ENCODE measurements at places on chromosomes 5 and 9. TPM values are rescaled to one million over a fixed set of nuclear protein-coding genes. Genes with fewer than 3 reads are reported as not detected.

DNA sequence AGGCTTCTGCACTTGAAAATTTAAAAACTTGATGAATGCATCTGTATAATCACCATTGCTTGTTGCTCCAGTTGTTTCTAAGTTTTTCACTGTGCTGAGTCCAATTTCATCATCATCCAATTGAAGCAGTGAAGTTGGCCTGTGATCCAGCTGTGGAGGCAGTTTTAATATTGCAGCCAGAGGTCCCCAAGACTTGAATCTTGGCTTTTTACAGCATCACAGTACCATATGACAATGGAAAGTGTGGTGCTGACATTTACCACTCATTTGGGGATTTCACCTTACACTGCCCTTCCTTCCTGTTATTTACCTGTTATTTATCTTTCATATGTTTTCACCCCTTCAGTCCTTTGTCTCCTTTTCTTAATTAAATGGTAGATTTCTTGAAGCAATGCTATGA lies 76.2 kb upstream of the SPIN1 start:
- DNase-seq = no peak

DNA sequence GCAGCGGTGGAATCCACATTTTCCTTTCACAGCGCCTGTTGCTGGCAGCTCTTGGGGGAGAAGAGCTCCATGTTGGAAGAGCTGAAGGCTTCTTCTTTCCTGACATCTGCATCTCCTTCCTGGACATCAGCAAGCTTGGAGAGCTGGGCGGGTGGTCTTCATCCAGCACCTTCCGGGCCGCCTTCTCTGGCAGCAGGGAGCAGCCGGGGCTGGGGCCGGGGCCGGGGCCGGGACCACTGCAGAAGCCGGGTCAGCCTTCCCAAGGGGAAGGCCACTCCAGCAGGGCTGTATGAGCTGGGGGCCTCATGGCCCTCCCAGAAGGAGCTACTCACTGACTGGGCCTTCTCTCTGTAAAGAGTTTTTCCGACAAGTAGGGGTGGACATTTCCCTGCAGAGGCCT lies 787.5 kb downstream of the TLE4 start:
- DNase-seq = no peak

- DNase-seq = peak; percentile 64
Observed at GRCh38 chr5:159341906-159342310, 11.6 kb upstream of the IL12B start.

DNA sequence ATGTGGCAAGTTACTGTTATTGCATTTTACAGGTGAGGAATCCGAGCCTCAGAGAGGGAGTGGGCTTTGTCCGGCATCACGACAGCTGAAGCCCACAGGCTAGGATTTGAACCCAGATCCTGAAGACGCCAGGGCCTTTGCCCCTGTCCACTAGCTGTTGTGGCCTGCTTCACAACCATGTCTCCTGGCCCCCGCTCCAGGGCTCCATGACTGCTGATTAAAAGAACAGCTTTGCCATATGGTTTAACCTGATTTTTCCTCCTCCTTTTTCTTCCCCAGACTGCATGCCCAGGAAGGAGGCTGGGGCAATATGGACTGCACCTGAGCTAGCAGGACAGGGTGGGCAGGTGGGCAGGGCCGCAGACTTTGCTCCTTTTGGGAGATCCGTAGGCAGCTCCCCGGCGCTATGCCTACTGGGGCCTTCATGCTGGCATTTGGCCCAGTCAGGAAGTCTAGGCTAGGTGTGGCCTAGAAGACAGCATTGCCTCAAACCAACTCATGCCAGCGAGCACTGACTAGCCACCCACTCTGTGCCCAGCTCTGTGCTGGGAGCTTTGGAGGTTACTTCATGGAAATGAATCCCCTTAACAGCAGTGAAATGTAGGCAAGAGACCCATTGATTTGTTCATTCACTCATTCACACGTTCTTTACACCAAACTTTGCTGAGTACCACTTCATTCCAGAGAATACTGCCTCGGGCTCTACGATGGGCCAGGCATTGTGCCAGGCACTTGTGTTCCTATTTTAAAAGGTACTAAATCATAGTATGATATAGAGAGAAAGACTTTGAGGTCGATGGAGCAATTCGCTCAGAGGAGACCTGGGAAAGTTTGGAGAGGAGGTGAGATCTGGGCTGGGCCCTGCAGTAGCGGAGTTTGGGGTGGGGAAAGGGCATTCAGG lies 94.3 kb upstream of the CPEB4 start:
- DNase-seq = peak; percentile 51

Gene PAPPA
- 1.2 TPM for polyA plus RNA-seq

All from left lung (tissue), 14 donors.